Stimulated activated CD4-positive, alpha-beta T cell treated with anti-CD3 and anti-CD28 coated beads, Interleukin-2, amount 100 ng/mL, for 4 hours (primary cell): ENCODE measurements at places on chromosomes 7 and 10.

GRCh38 chr10:68869623-68870022 lies 31.5 kb upstream of the DDX50 start:
- DNase-seq: no peak

GRCh38 chr10:93330824-93331223 lies 151.3 kb downstream of the MYOF start:
- DNase-seq: no peak

- no peak for DNase-seq
These were observed 243.2 kb upstream of the TMEM229A start for GRCh38 chr7:124276005-124276622.

GRCh38 chr7:105677817-105678573 lies 96.7 kb upstream of the EFCAB10 start:
- DNase-seq: no peak

DNA sequence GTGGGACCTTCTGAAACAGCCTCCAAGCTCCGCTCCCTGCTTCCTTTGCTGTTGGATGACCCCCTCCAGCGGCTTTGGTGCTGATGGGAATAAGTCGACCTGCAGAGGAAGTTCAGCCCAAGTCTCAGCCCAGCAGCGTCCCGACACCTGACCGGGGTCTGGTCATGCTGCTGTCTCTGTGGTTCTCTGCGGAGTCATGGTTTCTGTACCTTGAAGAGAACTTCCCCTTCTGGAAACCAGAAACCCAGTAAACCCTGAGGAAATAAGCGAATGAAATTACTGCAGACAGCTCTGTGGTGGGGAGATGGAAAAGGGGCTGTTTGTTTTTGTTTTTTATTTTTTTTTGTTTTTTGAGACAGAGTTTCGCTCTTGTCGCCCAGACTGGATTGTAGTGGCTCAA lies 18.3 kb upstream of the ZNF12 start:
- no peak for DNase-seq

DNA sequence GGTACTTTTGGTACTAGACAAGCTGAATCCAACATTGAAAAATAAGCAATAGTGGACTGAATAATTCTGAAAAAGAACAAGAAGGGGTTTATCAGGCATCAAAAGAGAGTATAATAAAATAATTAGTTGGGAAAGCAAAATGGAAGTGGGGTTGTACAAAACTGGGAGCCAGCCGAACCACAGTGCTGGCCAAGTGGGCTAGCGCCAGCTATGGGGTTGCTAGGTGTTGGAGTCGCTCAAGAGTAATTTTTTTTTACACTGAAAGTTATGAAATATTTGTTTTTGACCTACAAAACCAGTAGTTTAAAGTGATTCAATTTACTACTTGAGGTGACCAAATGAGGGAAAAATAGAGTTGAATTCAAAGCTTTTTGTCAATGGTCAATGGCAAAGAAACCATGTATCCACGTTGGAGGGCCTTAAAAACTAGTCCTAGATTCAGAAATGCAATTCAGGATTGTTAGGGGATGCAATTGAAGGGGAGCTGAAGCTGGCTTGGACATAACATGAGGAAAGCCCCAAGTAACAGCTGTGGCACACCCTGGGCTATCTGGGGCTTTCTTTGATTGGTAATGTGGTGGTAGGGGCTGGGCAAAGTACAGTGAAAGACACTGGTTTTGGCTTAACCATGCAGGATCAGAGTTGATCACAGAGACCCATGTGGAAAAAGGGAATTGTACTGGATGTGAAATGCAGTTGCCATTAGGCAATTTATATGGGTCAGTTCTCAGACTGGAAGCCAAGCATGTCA lies 28.3 kb upstream of the MSMB start:
- DNase-seq: no peak

- no peak for DNase-seq
These were observed 100.1 kb downstream of the NPSR1 start for GRCh38 chr7:34758111-34758601.

- no peak for DNase-seq
These were observed 4.7 kb downstream of the NPTX2 start for GRCh38 chr7:98621573-98622482.

DNA sequence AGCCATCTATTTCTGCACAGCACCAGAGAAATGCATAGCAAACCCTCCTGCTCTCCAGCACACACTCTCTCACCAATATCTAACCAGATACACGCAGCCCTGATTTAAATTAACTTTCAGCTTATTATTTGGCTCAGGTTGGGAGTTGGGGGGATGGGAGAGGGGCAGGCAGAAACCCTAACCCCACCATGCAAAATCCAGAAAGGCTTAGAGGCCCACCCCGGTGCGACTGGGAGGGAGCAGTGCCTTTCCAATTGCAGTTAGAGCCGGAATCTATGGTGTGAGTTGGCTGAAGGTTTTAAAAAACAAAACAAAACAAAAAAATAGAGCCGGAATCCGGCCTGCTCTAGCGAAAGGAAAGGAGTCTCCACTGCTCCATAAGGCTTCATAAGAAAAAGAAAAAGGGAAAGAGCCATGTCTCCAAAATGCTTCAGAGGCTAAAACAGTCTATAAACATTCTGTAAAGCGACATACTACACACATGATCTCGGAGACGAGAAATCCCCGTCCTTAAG lies 2.9 kb downstream of the IGF2BP3 start:
- no peak for DNase-seq

DNA sequence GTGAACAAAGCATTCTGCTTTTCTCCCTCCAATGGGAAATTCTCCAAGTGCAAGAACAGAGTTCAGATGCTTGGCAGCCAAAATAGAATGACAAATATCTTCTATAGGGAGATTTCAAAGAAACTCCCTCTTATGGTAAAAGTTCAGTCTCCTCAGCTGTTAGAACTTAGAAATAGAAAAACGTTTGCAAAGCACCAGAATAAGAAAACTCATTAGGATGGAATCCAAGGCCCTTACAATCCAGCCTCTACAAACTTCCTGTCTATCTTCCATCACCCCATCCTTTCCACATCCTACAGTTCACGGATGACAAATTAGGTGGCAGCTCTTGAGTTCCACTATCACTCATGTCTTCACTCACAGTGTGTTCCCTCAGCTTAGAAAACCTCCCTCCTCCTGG lies 25.7 kb downstream of the FAM13C start:
- no peak for DNase-seq

DNA sequence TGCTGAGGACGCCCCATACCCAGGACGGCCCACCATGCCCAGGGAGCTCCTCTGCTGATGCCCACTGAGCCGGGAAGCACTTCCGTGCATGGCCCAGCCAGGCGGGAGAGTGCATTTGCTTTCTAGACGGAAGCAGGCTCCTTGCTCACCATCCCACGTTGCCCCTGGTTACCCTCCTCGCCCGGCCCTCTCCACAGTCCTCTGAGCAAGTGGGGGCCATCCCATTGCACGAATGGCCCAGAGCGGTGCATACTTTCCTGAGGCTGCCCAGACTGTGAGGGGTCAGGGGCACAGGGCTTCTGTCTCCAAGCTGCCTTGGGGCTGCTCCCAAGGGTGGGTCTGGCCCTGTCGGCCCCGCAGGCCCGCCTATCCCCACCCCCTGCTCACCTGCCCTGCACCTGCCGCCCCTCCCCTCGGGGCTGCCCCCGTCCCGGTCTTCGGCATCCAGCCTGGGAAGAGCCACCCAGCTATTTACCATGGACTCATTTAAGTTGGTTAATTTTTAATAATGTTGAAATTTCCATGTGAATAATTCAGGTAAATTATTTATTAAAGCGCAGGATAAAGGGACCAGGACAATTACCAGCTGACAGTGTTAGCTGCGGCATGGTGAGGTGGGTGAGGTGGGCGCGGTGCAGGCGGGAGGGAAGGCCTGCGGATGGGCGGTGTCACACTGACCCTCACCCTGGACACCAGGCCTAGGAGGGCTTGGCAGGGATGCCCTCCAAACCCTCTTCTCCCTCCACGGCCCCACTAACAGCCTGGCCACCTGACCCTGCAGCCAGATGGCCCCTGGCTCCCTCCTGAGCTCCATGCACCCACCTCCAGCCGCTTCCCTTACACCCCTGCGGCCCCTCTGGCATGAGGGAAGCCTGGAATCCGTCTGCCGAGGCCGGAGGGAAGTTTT lies 104.4 kb downstream of the MICALL2 start:
- DNase-seq: no peak

GRCh38 chr10:3442451-3442990 lies 269.9 kb upstream of the PITRM1 start:
- DNase-seq: no peak

DNA sequence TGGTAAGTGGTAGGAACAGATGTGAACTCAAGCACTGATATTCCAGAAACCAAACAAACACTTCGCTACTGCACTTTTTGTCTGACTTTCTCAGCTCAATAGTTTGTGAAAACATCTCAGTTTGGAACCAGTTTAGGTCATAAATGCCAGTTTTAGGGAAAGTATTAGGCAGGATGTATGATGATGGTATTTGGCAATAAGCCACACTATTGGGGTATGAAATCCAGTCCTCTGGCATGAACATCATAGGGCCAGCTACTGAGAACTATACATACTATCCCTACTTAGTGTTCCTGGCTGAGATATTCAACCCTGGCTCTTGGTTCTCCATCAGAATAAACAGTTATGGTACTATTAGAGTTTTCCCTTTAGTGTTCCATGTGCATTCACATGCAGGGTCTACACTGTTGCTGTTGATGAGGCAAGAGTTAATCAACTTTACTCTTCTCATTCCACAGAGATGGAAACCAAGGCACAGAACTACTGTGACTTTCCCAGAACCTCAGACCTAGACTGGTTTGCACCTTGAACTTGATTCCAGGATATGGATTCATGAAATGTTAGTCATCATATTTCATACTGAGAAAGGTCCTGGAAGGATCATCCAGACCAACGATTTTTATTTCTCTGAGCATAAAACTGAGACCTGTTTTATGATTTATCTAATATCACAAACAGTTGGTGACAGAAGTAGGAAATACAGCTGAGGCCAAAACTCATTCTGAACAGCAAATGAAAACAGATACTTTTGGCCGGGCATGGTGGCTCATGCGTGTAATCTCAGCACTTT lies 20.0 kb upstream of the IFIT2 start:
- no peak for DNase-seq

- no peak for DNase-seq
These were observed 373.1 kb downstream of the THSD7A start for GRCh38 chr7:11458736-11459483.

GRCh38 chr7:70665997-70666396 lies 465.9 kb upstream of the GALNT17 start:
- no peak for DNase-seq

- DNase-seq: no peak
These were observed 14.2 kb downstream of the INPP5A start for GRCh38 chr10:132551808-132552130.

- DNase-seq: no peak
These were observed 116.5 kb downstream of the ADARB2 start for GRCh38 chr10:1620803-1621202.
